ENCODE measurements at places on chromosomes 7 and 10. TPM values are rescaled to one million over a fixed set of nuclear protein-coding genes. Genes with fewer than 3 reads are reported as not detected.

The CPVL gene
- total RNA-seq, result 0.22 TPM

The SMO gene
- total RNA-seq, result 3.1 TPM

The STAG3 gene
- total RNA-seq, result 0.20 TPM

- DNase-seq, result no peak
Observed at GRCh38 chr7:2072798-2073197, 159.9 kb downstream of the MAD1L1 start.

DNA sequence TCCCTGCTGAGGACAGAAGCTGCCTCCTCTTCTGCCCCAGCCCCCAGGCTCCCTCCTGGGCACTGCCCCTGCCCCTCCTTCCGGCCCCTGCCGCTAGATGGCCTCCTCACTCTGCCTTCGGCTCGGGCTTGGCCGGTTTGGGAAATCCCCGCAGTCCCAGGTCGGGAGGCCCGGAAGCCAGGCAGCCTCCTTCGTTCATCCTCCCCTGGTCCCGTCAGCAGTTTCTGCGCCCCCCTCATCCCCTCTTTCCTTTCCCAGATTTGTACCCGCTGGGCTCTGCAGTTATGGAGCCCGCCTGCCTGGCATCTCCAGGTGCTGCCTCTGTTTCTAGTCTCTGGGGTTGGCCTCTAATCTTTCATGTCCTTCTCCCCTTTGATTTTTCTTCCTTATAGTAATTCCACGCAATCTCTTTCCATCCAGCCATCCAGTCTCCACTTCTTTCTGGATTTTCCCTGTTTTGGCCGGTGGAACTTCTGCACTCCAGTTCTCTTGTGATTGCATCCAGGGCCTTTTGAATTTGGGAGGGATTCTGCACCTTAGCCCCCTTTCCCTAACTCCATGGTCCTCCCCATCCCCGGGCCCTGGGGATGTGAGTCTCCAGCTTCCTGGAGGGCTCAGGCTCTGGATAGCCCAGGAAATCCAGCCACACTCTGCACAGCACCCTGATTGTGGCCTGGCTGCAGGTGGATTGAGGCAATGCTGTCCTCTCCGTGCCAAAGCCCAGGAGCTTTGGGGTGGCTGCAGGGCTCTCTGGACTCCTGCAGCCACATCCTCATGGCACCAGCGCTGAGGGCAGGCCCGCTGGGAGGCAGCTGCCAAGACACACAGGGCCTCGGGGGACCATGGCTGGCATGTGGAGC, 3.3 kb upstream of the SHH start:
- DNase-seq, result peak; percentile 59

- DNase-seq, result peak; percentile 3
Observed at GRCh38 chr7:18019555-18019954, 8.1 kb downstream of the PRPS1L1 start.
